Stimulated activated CD4-positive, alpha-beta T cell treated with anti-CD3 and anti-CD28 coated beads, Interleukin-1b, Interleukin-23, amount 100 ng/mL, for 24 hours (primary cell): ENCODE measurements at places on chromosomes 5 and 9.

DNA sequence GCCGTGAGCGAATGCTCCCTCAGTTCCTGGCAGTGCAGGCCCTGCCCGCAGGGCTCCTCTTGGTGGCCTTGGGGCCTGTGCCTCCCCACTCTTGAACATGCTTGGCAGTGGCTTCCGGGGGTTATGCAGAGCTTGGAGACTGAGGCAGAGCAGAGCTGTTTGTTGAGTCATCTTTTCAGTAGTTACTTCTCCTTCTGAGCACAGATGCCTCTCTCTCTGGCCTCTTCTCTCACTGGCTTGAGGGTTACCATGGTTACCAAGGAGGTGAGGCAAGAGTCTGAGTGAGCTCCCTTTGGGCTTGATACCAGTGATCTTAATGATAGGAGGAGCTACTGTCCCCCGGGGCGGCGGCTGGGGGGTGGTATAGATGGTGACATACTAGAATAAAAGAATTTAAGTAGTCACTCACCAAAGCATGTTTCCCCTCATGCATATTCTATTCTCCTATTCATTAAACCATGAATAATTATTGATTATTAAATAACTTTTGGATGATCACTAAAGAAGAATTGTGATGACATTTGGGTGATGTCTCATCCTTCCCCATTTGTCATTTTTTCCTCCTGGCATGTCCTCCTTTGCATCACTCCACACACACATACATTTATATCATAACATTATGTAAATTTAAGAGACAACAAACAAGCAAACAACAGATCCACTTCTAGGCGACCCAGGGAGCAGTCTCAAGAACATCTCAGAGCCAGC lies 111.1 kb downstream of the ARHGAP26 start:
- DNase-seq = no peak

DNA sequence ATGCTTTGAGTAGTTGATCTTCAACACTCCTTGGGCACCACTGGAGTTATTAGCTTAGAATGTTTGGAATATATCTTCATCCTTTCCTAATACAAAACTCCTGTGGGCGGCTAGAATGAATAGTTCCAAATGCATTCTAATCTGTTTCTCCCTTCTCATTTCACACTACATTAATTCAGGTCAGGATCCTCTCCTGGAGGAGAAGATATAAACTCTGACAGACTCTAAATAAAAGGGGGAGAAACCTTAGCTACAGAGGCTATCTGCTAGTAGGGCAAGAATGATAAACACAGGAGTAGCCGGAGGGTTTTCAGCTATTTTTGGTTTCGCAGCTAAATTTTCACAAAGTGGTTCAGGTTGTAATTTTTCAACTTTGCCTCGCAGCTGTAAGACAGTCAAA lies 45.2 kb upstream of the FAM240B start:
- no peak for DNase-seq

DNA sequence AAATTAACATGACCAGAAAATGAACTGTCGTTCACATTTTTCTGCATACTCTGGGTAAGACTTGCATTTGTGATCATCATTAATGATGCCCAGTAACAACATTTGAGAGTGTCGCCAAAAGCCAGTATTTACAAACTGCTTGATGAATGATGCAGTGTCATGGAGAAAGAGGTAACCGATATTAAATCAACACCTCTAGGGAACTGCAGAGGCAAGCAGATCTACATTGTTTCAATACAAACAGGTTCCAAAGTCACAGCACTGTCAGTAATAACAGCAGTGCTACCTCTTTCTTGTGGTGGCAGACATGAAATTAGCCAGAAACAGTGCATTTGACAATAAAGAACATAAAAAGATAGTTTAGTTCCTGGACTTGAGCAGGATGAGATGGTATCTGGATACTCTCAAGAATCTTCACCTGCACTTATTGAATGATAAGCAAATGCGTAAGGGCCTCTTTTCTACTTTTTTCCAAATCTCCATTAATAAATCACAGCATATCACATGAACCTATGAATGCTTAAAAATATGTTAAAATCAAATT lies 456.6 kb downstream of the ARHGEF28 start:
- no peak for DNase-seq

GRCh38 chr5:150298701-150299451 lies 3.8 kb downstream of the ARSI start:
- no peak for DNase-seq

DNA sequence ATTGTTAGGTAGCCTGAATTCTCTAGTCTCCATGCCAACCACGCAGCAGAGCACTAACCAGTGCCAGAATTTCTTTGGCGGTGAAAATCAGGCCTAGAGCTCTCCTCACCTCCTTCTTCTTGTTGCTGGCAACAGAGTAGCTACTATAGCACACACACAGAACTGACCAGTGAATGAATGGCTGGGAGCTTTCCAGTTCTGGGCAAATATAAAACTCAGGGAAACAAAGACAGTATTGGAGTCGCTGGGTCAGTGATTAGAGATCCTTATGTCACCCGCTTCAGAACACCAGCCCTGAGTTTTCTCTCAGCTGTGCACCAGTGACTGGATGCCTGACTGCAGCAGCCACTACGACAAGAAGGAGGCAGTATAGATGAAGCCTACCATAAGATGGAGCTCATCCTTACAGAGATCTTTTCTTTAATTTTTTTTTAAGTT lies 26.9 kb upstream of the FEM1C start:
- no peak for DNase-seq

DNA sequence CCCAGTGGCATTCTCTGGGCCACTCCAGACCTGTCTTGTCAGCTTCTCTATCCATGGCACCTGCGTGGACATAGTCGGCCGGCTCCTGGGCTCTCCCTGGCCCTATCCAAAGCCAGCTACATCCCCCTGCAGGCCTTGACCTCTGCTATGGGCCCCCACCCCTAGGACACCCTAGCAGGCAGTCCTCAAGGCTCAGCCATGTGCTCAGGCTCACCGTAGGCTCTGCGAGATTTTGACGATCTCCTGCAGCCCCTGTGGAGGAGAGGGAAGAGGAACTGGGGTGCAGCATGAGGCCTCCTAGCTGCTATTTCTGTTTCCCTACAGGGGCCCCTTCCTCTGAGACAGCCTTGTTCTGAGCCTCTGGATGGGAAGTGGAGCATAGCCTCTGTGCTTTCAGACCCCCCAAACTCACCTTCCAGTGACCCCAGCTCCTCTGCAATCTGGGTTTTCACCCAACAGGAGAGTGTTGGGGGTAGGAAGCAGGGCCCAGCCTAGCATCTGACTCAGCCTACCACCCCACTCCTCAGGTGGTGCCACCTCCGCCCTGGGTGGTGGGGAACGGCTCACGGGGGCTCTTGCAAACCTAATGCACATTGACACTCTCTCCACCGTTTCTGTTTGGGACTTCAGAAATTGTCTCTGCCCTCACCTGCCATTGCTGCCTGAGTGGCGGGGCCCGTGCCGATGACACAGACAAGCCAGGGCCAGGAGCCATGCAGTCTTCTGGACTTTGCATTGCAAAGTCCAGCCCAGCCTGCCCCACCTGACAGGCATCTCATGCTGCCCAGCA lies 36.7 kb downstream of the HRH2 start:
- DNase-seq = no peak

DNA sequence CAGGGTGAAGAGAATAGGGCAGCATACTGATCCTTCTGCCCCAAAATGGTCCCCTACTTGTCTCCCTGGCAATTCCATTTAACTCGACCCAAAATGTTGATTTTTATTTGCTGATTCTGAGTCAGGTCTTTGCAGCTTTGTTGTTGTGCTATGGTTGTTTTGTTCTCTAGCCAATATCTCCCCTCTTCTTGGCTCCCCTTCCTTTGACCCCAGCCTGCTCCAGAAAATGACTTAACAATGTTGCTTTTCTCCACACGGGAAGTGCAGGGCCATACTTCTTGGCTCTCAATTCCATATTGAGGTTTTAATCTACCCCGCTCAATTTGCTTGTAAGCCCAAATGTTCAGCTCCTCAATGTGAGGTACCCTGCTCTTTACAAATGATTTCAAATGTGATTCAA lies 330.0 kb downstream of the RASEF start:
- DNase-seq = no peak

- DNase-seq = no peak
These were observed 210.1 kb upstream of the SLC24A2 start for GRCh38 chr9:19998823-19999455.

DNA sequence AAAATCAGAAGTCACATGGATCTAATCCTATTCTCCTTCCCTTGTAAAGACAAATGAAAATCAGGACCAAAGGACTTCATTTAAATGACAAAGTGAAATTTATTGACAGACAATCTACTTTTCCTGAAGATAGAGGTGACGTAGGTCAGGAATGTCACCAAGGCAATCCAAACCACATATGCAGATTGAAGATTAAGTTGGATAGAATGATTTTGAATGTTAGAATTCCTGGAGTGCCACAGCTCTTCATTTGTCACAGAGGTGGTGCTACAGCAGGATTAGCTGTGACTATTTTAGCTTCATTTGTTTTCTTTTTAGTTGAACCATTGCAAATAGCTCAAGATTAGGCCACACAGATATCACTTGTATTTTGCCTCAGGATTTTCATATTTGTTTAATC lies 736.0 kb upstream of the ARRDC3 start:
- DNase-seq = no peak

- no peak for DNase-seq
These were observed 118.0 kb downstream of the VAV2 start for GRCh38 chr9:133874060-133874657.

DNA sequence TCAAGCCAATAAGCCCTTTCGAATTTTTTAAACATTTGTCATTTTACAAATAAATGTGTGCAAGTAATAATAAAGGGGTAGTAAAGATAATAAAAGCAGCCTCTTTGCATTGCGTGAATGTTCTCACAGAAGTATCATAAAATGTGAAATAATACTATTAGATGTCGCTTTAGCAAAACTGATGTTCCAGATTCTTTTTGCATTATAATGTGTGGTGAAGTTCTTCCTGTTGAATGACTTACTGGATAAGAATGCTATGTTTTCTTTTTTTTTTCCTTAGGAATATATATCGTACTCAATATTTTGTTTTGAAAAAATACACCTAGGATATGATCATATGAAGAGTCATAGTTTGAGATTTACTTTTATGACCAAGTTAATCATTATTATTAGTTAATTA lies 85.2 kb upstream of the CDH12 start:
- no peak for DNase-seq

- no peak for DNase-seq
These were observed 357.5 kb downstream of the SPATA31D1 start for GRCh38 chr9:82346040-82346439.

DNA sequence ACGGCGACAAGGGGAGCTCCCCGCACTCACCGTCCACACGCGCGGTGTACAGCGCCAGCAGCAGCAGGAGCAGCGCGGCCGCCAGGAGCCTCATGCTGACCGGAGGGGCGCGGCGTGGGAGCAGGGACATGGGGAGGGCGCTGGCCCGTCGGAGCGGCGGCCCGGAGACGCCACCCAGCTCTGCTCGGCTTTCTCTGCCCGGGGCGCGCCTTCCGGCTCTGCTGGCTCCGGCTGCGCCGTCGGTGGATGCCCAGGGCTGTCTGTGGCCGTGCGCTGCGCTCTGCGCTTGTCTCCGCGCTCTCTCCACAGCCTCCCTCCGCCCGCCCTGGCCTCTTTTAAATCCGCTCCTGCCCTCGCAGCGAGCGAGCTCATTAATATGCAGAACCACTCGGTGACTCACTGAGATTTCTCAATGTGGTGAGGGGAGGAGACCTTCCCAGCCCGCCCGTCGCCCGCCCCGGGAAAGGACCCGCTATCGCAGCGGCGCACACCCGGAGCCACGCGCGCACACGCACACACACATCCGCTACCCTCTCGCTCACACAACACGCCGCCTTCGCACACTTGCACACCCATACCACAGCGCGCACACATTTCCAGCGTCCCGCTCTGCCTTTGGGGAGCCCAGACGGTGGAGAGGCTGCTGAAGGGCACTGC lies at the start of gene CXCL14:
CXCL14 (minus strand) TSS at position 307 of the 657 bp plus-strand sequence; CDS start at position 94, 213 bp downstream.
- DNase-seq = no peak

DNA sequence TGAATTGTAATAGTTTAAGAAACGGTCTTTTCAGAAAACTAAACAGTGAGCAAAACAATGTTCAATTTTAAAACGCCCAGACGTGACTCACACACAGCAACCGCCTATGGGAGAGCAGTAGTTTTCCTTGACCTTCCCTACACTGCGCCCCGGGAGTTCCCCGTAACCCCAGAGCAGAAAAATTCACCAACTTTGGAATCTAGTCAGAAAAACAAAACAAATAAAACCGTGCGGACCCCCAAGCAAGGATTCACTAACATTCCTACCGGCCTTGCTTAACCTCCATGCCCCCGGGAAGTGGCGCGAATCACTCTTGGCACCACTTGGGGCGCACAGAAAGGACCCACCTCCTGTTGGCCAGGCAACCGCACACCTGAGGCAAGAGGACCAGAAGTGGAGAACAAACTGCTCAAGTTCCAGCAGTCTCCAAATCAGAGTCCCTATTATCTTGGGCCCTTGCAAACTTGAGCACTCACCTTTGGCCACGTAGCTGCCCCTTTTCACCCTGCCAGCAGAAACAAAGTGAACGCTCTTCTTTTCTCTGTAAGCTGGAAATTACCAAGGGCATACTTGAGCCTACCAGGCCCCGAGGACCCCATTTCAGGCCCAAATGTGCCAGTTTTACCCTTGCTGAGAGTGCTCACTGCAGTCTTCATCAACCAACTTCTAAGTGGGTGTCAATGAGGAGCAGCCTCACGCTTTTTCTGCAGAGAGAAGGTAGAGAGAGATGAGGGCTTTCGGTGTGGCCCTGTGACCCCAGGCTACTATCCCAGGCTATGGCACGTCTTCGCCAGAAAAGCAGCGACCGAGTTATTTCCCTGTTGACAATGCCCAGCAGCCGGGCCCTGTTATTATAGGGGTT lies 189.7 kb downstream of the MEF2C start:
- no peak for DNase-seq

GRCh38 chr5:22539762-22540161 lies 313.4 kb downstream of the CDH12 start:
- DNase-seq = no peak

DNA sequence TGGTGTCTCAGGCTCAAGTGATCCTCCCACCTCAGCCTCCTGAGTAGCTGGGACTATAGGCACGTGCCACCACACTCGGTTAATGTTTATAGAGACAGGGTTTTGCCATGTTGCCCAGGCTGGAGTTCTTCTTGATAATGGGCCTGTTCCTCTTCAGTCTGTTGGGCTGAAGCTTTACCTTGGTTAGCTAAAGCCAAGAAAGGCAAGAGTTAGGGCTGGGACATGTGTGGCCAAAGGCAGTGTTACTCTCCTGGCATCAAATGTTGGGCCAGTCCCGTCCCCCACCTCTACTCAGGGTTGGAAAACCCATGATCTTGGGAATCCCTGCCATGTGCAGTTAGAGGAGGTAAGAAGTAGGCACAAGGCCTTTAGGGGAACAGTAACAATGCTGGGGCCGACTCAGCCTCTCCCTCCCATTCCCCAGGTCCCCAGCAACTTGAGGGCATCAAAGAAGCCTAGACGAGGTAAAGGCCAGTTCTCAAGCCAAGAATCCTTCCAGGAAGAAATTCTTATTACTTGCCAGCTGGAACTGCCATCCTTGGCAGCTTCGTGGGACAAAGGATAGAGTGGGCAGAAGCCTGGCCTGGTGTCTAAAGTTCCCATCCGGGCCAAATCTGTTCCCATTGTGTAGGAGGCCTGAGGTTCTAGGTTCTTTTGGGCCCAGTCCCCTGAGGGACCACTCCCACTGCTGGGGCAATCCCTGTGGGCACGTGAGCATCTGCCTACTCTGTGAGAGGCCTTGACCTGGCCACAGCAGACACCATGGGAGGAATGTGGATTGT lies 4.5 kb downstream of the EGR1 start:
- DNase-seq = no peak

GRCh38 chr5:130043834-130044233 lies 139.6 kb downstream of the CHSY3 start:
- DNase-seq = no peak

- DNase-seq = no peak
These were observed 17.1 kb downstream of the CDC26 start for GRCh38 chr9:113258282-113258681.

GRCh38 chr5:59685191-59685530 lies 208.4 kb downstream of the PDE4D start:
- no peak for DNase-seq
